Tibial nerve (tissue), 4 donors: ENCODE measurements at places on chromosomes 4 and X. TPM values are rescaled to one million over a fixed set of nuclear protein-coding genes. Genes with fewer than 3 reads are reported as not detected.

The FATE1 gene
- not detected for total RNA-seq

The TFDP3 gene
- total RNA-seq = not detected

The MORC4 gene
- total RNA-seq = 14.1 TPM

GRCh38 chr4:38896940-38897339, 29.3 kb downstream of the FAM114A1 start:
- no peak overlapping the region for H3K4me3 ChIP-seq
- no peaks in the 10 kb centered on the region for H3K27me3 ChIP-seq
- H3K4me1 ChIP-seq = no peaks in the 10 kb centered on the region
- H3K27ac ChIP-seq = no peak overlapping the region

DNA sequence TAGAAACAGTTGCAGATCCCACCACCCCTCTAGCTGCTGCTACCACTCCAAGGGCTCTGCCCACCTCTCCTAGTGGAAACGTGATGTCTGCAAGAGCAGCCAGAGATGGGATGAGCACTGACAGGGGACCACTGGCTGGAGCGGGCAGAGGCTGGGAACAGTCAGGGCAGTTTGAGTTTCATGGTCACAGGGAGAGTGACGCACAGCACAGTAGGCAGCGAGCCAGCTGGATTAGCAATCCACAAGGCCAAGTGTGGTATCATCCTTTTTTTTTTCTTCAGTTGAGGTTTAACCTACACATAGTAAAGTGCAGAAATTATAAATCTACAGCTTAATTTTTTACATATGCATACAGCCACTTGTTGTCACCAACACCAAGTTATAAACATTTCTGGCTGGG, 6.4 kb upstream of the SCML2 start:
- no peaks in the 10 kb centered on the region for H3K4me1 ChIP-seq
- DNase-seq = no peak
- no peaks in the 10 kb centered on the region for H3K36me3 ChIP-seq

The PRAF2 gene
- 16.5 TPM for total RNA-seq

- H3K4me3 ChIP-seq = no peak overlapping the region
- H3K27me3 ChIP-seq = no peaks in the 10 kb centered on the region
- H3K4me1 ChIP-seq = no peaks in the 10 kb centered on the region
- H3K36me3 ChIP-seq = no peaks in the 10 kb centered on the region
Measured at GRCh38 chrX:35090801-35091200, 148.2 kb downstream of the FAM47B start.

DNA sequence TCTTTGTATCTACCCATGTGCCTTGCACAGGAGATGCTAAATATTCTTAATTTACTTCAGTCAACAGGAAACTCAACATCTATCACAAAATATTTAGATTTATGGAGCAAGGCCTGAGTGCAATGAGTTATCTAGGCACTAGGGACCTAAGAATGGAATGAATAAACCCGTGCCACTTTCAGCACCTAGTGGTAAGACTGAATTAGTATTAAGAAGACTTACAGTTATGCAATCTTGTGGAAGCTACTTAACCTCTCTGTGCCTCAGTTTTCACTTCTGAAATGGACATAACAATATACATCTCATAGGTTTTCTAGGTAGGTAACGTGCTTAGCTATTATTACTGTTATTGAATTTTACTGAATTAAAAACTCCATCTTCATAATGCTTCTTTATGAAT, 144.6 kb upstream of the MAP3K15 start:
- H3K27me3 ChIP-seq = no peaks in the 10 kb centered on the region
- DNase-seq = no peak
- no peak overlapping the region for H3K27ac ChIP-seq

The BGN gene
- total RNA-seq = 54.2 TPM

DNA sequence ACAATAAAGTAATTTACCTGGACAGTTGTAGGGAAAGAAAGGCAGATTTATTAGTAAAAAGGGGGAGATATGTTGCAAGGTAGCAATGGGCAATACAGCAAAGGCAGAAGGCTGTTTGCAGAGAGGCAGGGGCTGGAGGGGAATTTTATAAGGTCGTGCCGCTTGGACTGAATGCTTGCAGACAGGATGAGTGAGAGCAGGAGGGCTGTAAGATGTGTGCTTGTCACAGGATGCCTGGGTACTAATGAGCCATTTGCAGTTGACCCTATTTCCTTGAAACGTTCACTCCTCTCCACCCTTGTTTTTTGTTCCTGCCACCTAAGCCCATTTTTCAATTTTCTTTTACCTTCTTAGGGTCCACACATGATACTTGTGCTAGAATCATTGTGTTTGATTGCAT, 214.7 kb downstream of the TRAM1L1 start:
- no peaks in the 10 kb centered on the region for H3K36me3 ChIP-seq
- H3K27ac ChIP-seq = no peak overlapping the region
- H3K4me1 ChIP-seq = no peaks in the 10 kb centered on the region
- DNase-seq = no peak
- no peak overlapping the region for H3K4me3 ChIP-seq
